ENCODE measurements at places on chromosomes 7 and 10.

- no peak for DNase-seq
Measured at GRCh38 chr7:115593111-115593510, 437.5 kb downstream of the TFEC start.

- no peak for DNase-seq
Measured at GRCh38 chr10:30192846-30193608, 133.6 kb upstream of the JCAD start.

DNA sequence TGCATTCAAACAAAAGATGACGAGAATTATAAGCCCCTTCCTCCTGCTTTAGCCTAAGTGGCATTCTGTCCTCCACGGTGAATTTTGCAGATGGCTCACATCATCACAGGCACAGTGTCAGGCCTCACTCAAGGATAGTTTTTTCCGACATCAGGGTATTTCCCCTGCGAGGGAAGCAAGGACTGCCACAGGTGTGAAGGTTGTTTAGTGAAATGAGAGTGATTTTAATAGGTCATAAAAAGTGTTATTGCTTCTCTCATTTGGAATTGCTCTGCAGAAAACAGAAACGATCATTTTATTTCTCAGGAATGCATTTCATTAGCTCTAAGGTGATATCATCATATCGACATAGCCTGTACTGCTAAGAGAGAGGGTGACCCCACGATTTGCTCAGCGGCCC is 128.7 kb upstream of the LANCL2 start:
- DNase-seq: no peak

- no peak for DNase-seq
Measured at GRCh38 chr7:151769188-151769821, 107.6 kb downstream of the PRKAG2 start.

DNA sequence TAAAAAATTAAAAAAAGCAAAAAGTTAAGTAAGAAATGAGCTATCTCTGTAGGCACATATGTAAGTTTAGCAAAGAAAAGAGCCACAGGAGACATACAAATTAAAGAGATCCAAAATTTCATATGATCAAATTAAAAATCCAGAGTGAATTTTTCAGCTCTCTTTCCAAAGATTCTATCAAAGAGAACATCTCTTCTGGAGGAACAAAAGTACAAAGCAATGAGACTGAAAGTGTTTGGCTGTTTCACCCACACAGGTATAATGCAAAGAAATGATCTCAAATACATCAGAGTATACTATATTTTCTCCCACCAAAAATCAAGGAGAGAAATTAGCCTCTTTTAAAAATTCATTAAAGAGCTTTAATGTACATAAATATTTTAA is 74.8 kb upstream of the ASAH2 start:
- DNase-seq: no peak

DNA sequence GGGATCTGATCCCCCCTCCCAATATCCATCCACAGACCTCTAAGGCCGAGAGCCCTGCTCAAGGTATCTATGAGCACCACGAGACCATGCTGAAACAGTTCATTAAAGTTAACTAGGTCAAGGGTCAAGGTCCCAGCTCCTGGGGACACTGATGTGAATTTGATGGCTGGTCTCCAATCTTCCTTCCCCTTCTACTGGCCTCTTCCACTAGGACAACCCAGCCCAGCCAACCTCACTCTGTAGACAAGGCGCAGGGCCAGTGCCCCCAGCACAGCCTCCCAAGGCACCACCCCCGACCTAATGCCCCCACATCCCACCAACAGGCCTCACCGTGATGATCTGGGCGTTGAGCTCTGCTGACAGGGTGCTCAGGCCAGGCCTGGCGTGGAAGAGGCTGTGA is 15.6 kb downstream of the RRP12 start:
- DNase-seq: no peak
